ENCODE measurements at places on chromosomes 3 and 15.

- no peak for DNase-seq
Measured at GRCh38 chr3:187265461-187265955, 26.0 kb downstream of the MASP1 start.

- DNase-seq = no peak
Measured at GRCh38 chr3:45043728-45044299, 17.7 kb downstream of the CLEC3B start.

DNA sequence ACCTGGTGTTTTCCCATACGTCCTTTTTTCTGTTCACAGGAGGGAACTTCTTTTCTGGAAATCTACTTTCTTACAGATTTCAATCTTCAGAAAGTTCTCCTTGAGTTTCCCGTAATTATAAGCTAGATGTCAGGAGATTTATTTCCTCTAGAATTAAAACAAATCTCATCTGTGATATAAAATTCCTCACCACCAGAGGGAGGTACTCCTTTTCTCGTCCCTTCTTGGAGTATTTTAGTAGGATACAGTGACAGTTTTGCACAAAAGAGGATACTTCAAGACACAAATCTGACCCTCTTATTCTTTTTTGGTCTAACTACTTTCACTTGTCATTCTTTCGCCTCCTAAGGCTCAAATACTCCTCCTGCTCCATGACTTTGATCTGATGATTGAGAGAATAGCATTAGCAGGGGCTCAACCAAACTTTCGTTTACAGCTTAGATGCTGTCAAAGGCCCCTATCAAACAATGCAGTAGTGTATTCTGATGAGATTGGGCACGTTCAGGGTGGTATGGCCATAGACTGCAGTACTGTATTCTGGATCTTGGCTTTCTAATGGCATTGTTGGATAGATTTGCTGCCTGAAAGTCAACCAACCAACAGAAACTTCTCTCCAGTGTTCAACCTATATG lies 38.0 kb downstream of the TMEM41A start:
- DNase-seq = no peak

DNA sequence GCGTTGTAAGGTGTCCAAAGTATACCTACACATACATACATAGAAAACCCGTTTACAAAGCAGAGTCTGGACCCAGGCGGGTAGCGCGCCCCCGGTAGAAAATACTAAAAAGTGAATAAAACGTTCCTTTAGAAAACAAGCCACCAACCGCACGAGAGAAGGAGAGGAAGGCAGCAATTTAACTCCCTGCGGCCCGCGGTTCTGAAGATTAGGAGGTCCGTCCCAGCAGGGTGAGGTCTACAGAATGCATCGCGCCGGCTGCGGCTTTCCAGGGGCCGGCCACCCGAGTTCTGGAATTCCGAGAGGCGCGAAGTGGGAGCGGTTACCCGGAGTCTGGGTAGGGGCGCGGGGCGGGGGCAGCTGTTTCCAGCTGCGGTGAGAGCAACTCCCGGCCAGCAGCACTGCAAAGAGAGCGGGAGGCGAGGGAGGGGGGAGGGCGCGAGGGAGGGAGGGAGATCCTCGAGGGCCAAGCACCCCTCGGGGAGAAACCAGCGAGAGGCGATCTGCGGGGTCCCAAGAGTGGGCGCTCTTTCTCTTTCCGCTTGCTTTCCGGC lies 318.6 kb downstream of the FGF12 start:
- no peak for DNase-seq

DNA sequence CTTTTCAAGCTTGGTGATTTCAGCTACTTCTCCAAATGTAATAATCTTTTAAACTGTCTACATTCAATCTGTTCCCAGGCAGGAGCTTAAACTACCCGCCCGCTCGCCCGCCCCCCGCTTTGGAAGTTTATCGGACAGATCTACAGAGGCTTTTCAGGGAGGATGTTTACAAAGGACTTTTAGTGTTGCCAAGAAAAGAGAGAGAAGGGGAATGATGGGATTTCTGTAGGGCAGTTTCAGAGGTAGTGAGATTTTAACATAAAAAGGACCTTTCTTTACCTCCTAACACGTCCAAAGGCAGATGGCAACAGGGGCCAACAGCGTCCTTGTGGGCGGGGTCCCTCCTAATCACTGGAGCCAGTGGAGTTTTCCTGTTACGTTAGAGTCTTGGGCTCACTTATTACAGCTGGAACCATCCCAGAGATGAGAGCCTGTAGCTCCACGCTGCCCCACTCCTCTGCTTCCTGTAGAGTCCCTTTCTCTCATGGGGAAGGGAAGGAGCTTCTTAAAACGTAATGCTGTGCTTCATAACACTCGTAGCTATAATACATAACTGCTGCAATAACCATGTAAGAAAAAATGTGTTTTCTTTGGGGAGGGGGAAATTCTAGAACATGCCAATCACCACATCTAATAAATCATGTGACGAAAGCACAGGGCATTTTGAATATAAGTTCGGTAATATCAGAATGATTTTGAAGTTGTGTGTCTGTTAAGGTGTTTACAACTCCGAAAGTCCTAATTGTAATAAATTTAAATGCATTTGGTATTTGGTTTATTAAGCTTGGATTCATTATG lies 30.9 kb downstream of the HES1 start:
- no peak for DNase-seq

DNA sequence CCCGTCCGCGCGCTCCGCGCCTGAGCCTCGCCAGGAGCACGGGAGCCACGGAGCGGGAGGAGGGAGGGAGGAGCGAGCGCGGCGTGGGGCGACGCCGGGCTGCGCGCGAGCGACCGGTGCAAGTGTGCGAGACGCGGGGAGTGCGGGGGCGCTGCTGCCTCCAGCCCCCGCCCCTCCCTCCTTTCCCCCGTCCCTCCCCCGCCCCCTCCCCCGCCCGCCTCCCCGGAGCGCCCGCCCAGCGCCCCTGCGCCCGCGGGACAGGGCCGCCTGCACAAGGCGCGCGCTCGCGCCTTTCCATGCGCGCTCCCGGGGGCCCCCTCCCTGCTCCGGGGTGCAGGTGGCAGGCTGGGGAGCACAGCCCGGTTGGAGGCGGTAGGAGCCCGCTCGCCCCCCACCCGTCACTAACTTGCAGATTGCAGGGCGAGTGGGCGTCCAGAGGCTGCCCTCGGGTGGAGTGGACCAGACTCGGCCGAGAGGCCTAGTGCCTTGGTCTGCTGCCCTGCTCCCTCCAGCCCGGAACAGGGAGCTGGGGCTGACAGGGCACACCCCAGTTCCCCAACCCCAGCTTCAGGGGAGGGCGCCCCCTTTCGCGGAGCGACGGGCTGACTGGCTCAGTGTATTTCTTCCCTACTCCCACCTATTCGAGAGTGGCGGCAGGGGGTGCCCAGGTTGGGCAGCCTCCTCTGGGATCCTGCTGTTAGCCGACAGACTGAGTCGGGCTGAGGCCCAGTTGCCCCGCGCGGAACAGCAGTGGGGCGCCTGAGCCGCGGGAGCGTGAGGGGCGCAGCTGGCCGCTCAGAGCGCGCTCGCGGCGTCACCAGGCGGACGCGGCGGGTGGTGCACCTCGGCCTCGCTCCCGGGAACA lies at the start of gene WNT7A:
WNT7A (minus strand) TSS at position 126 of the 865 bp plus-strand sequence. CDS start 255 bp downstream, outside the sequence.
- DNase-seq = peak; percentile 73

DNA sequence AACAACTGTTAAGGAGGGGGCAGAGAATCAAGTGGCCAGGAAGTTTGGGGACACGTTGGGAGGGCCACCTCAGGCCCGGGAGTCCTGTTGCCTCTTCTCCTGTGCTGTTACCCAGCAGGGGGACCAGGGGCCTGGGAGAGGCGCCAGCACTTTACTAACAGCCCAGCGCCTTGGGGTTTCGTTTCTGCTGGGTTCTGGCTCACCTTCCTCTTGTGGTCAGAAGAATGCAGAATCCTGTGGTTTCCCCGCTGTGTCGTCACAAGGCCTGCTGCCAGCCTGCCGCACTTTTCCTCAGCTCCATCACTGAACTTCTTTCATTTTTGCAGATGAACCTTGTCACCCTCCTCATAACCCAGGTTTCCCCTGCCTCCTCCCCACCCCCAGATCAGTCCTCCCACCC lies 67.7 kb downstream of the SLC30A4 start:
- DNase-seq = peak; percentile 81

- no peak for DNase-seq
Measured at GRCh38 chr3:38755130-38755529, 60.9 kb downstream of the SCN10A start.

DNA sequence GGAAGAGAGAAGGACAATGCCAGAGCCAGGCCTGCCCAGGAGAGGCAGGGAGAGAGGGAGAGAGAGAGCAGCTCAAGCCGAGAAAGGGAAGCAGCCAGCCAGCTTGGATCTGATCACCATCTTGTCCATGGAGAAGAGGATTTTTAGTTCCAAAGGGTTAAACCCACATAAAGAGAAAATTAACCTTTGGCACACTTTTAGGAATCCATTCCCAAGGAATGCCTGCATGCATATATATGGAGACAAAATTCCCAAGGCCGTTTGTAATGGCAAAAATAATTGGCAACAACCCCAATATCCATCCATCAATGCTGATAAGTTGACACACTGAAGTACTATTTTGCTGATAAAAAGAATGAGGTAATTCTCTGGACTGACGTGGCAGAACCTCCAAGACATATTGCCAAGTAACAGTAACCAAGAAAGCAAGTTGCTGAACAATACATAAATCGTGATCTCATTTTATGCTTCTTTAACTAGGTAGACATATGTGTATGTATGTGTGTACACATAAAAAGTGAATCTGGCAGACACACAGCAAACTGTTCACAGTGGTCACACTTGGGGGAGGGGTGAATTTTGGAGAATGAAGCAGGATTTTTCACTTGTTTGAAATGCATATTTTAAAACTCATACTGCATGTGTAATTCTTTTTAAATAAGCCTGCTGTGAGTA lies 7.5 kb upstream of the STRA6 start:
- DNase-seq = no peak

- no peak for DNase-seq
Measured at GRCh38 chr3:10928961-10929471, 63.5 kb upstream of the SLC6A1 start.

- DNase-seq = no peak
Measured at GRCh38 chr15:70319466-70319865, 221.7 kb upstream of the TLE3 start.

DNA sequence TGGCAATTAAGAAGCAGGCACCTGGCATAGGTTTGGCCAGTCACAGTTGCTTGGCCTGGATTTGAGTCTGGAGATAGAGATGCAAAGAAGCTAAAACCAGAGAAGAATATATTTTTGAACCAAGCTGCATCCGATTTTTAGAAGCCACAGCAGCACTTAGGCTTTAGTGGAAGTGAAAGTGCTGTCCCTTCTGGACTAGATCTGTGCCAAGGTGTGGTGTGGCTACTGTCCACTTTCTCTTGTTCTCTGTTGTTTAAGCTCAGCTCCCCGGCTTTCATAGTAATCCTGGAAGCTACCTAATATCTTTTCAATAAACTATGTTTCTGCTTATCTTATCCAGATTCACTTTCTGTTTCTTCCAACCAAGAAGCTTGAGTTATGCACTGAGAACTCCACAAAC lies 183.4 kb upstream of the THRB start:
- DNase-seq = no peak

All from CD4-positive, alpha-beta T cell treated with Interleukin-10 for 1 hour (primary cell).